ENCODE measurements at places on chromosomes 5 and 9.

DNA sequence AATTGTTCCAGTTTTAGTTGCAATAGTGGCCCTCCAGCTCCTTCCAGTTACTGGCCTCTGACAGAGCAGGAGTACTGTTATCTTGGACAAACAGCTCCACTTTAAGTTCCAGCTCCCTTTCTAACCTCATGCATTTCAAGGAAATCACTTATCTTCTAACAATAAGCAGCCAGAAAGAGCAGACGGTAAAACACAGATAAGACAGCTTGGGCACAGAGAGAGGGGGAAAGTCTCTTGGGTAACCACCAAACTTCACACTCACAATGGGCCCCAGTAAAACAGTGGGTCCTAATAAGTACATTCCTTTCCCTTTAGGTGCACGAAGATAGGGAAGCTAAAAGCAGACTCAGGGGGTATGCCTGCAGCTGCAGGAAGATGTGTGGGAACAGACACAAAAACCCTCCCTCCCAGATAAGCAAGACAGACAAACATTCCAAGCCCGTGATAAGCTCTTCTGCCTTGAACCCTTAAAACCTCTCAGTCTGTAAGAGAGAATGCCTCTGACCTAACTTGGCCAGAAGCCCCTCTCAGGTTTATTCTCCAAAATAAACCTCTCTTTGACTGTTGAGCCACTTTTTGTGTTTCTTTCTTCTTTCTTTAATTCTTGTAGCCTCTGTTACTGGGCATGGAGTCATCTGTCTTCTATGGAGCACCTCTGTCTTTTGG lies 30.8 kb downstream of the OR1J1 start:
- DNase-seq: no peak

DNA sequence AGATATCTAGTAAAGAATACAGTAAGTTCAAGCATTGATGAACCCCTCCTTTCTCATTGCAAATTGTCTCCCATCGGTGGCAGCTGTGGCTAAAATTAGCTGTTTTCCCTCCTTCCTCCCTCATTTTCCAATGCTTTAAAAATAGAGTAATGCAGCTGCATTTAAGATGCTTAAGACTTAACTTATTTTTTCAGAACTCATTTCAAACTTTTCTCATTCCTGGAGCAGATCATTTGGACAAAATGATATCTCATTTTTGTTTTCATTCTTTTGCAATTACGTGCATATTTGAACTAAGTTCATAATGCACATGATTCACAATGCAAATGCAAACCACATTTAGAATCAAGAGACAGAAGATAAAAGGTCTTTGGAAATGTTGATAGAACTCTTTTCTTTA lies 14.6 kb downstream of the HSPB3 start:
- no peak for DNase-seq

GRCh38 chr9:99828417-99829176 lies 6.9 kb downstream of the NR4A3 start:
- DNase-seq: no peak

DNA sequence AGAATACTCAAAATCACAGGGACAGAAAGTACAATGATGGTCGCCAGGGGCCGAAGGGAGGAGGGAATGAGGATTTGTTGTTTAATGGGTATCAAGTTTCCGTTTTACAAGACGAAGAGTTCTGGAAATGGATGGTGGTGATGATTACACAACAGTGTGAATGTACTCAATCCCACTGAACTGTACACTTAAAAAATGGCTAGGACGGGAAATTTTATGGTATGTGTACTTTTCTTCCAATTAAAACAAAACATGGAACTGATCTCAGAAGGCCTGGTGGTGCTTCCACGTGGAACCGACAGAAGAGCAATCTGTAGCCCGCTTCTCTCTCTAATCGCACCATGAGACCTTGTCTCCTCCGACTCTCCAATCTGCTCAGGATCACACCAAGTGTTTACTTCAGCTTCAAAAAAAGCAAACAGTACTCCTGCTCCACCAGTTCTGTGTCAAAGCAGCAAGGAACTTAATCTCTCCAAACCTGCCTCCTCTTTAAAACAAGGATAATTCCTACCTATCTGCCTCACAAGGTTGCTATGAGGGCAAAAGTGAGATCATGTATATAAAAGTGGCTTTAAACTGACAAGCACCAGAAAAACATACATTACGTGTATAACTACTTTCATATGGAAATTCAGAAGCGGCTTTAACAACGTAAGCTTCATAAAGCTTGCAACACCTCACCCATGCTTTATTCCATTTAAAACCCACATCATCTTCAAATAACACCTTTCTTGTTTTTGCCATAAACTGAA lies 2.1 kb downstream of the ECPAS start:
- no peak for DNase-seq

DNA sequence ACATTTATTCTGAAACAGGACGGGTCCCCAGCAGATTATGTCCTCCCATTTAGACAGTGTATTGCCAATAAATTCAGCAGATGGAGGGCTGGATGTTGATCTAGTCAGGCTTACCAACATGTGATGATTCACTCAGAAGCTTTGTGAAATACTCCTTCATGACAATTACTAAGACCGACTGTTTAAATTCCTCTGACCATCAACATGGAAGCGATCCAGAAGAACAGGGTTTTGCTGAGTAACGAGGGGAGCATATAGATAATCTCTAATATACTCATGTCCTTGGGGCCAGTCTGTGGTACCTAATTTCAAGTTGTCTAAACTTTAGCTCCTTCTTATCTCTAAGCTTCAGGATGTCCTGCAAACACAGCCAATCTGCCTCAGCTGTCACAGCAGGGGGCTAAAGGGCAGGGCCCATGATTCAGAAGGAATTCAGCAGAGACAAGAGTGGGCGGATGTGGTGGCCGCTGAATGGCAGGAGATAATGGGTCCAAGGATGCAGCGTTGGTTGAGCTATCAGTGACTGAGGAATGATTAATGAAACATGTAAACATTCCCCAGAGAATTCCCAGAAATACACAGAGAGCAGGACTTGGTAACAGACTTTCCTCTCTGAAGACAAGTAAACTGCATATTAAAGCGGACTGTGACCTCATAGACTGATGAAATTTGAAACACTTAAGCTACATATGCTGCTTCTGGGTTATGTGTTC lies 109.4 kb downstream of the ANKRD55 start:
- peak; percentile 79 for DNase-seq

- DNase-seq: no peak
Observed at GRCh38 chr5:60366489-60366888, 333.5 kb downstream of the DEPDC1B start.
